Dermis microvascular lymphatic vessel endothelial cell (primary cell): ENCODE measurements at places on chromosomes 11 and 22. TPM values are rescaled to one million over a fixed set of nuclear protein-coding genes. Genes with fewer than 3 reads are reported as not detected.

Gene MAPK8IP2
- total RNA-seq = 0.13 and 0.25 TPM in 2 replicates

Gene GLYAT
- not detected in 2 replicates for total RNA-seq

Gene CHEK1
- 12.6 and 27.0 TPM in 2 replicates for total RNA-seq

Gene KRTAP5-4
- not detected in 2 replicates for total RNA-seq

Gene GAL3ST1
- total RNA-seq = 0.13 TPM in 1 of 2 replicates, not detected in the other

Gene APLNR
- total RNA-seq = 0.90 and 1.0 TPM in 2 replicates

Gene POLA2
- total RNA-seq = 4.7 and 5.7 TPM in 2 replicates

Gene SYT9
- total RNA-seq = 0.77 and 1.6 TPM in 2 replicates

Gene APOA5
- total RNA-seq = not detected in 2 replicates

Gene TRIM49
- total RNA-seq = not detected in 2 replicates

Gene RIMBP3B
- total RNA-seq = under 0.01 TPM in 1 of 2 replicates, not detected in the other

Gene OR2AG2
- under 0.01 TPM in 2 replicates for total RNA-seq

Gene MRGPRX3
- total RNA-seq = under 0.01 and 0.51 TPM in 2 replicates

Gene CRYBB3
- not detected in 2 replicates for total RNA-seq

Gene GALR3
- total RNA-seq = 0.13 TPM in 1 of 2 replicates, not detected in the other

Gene MYOD1
- total RNA-seq = not detected in 2 replicates

Gene PKNOX2
- not detected in 2 replicates for total RNA-seq

Gene CD3G
- not detected in 2 replicates for total RNA-seq

Gene SMTNL1
- total RNA-seq = not detected in 2 replicates

Gene MFRP
- not detected in 2 replicates for total RNA-seq

Gene NRXN2
- total RNA-seq = not detected in 2 replicates

Gene ME3
- total RNA-seq = 25.7 and 29.5 TPM in 2 replicates

Gene TPBGL
- under 0.01 and 0.13 TPM in 2 replicates for total RNA-seq

Gene FZD4
- 143 and 147 TPM in 2 replicates for total RNA-seq

Gene MMP11
- total RNA-seq = 5.3 and 6.8 TPM in 2 replicates

Gene CD6
- 0.13 TPM in 1 of 2 replicates, not detected in the other for total RNA-seq

Gene KCNQ1OT1
- 0.51 and 0.76 TPM in 2 replicates for total RNA-seq

Gene OR10G8
- total RNA-seq = not detected in 2 replicates

Gene SPI1
- total RNA-seq = under 0.01 TPM in 1 of 2 replicates, not detected in the other

Gene IL17RA
- total RNA-seq = 2.1 and 2.4 TPM in 2 replicates

Gene NXPE4
- not detected in 2 replicates for total RNA-seq

Gene EXT2
- 119 and 128 TPM in 2 replicates for total RNA-seq

Gene OR52A5
- not detected in 2 replicates for total RNA-seq

Gene OAF
- 21.7 and 27.4 TPM in 2 replicates for total RNA-seq

Gene VSIG10L2
- total RNA-seq = not detected in 2 replicates

Gene OPCML
- not detected in 2 replicates for total RNA-seq

Gene PAX6
- total RNA-seq = not detected in 2 replicates

Gene DDT
- 108 and 138 TPM in 2 replicates for total RNA-seq

Gene RAG2
- total RNA-seq = not detected in 2 replicates

Gene ZP1
- total RNA-seq = 0.13 TPM in 1 of 2 replicates, not detected in the other

Gene PIK3IP1
- total RNA-seq = 18.4 and 31.1 TPM in 2 replicates

Gene FAM180B
- not detected in 2 replicates for total RNA-seq

Gene PIH1D2
- total RNA-seq = 0.51 and 1.2 TPM in 2 replicates

Gene TRIM34
- 8.0 and 8.1 TPM in 2 replicates for total RNA-seq

Gene OR2D2
- total RNA-seq = 0.13 and 0.25 TPM in 2 replicates
